H7 (cell line): ENCODE measurements at places on chromosomes 13 and 19. TPM values are rescaled to one million over a fixed set of nuclear protein-coding genes. Genes with fewer than 3 reads are reported as not detected.

The ZNF155 gene
- 7.6 and 9.7 TPM in 2 replicates for total RNA-seq

- DNase-seq: no peak
These were observed 52.2 kb downstream of the TEX26 start for GRCh38 chr13:30984620-30985019.

- peak; percentile 60 for DNase-seq
These were observed 118.2 kb downstream of the KCNRG start for GRCh38 chr13:50133358-50133953.

GRCh38 chr13:75934889-75935288, 298.8 kb downstream of the LMO7 start:
- no peak for DNase-seq

GRCh38 chr13:30134578-30134977, 172.8 kb downstream of the KATNAL1 start:
- no peak for DNase-seq

The ZNF154 gene
- total RNA-seq: 3.9 and 9.1 TPM in 2 replicates

The MBNL2 gene
- 0.37 and 1.0 TPM in 2 replicates for total RNA-seq

The CDX2 gene
- 0.04 TPM in 1 of 2 replicates, not detected in the other for total RNA-seq

The CCDC194 gene
- 0.42 and 1.5 TPM in 2 replicates for total RNA-seq

The FBXO17 gene
- total RNA-seq: 22.2 and 25.3 TPM in 2 replicates

- DNase-seq: no peak
These were observed 36.4 kb upstream of the IGFL1 start for GRCh38 chr19:46192992-46193650.

DNA sequence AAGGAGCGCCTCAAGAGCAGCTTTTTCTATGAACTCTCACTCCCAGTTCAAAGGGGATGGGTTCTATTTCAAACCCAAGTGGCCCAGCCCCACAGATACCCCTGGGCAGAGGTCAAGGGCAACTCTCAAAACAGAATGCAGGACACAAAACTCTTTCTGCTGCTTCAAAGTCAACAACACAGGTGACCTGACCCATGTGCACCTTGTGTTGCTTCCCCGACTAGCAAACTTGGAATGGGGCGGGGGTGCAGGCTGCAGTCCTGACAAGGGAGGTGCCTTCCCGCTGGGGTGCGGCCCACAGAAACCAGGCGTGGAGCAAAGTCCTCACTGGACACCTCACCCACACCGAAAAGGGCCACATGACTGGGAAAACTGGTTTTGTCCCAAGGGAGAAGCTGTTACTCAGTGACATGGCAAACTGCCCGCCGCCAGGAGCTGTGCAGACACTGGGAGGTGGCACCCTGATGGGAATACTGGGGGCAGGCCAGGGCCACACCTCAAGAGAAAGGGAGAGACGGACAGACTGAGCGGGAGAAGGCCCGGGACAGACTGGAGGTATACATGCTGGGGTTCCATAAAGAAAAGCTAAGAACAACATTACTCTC, 17.4 kb downstream of the ZC3H4 start:
- DNase-seq: no peak

The GRIK5 gene
- total RNA-seq: 15.7 and 16.4 TPM in 2 replicates

The RNF17 gene
- total RNA-seq: not detected in 2 replicates
